ENCODE measurements at places on chromosomes 7 and 10.

DNA sequence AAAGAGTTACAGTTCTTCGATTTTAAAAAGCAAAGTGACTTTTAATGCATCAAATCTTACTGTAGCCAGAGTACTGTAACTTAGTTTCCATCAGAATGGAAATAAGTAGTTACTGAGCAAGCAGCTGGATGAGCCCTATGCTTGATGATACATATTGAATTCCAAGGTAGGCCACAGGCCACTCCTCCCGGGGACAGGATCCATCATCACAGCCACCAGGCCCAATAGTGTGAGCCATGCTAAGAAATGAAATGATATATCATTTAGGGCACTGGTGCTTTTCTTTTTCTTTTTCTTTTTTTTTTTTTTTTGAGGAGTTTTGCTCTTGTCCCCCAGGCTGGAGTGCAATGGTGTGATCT, 42.9 kb upstream of the TOMM7 start:
- DNase-seq, result no peak

DNA sequence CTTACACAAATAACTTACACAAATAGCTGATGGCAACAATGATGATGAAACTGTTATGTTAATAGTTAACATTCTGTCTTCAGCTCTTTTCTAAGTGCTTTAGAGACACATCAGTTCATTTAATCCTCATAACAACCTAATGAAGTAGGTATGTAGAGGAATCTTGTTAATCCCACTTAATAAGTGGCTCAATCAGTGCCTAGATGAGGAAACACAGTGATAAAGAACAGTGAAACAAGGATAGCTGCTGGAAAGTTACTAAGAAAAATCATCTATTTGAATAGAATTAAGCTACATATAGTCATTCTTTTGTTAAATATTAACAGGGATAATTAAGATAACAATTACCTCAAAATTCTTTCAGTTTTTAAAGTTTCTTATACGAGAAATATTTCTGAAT, 487.6 kb downstream of the ARL4A start:
- no peak for DNase-seq

- DNase-seq, result no peak
Observed at GRCh38 chr7:97639036-97639435, 92.8 kb upstream of the TAC1 start.

DNA sequence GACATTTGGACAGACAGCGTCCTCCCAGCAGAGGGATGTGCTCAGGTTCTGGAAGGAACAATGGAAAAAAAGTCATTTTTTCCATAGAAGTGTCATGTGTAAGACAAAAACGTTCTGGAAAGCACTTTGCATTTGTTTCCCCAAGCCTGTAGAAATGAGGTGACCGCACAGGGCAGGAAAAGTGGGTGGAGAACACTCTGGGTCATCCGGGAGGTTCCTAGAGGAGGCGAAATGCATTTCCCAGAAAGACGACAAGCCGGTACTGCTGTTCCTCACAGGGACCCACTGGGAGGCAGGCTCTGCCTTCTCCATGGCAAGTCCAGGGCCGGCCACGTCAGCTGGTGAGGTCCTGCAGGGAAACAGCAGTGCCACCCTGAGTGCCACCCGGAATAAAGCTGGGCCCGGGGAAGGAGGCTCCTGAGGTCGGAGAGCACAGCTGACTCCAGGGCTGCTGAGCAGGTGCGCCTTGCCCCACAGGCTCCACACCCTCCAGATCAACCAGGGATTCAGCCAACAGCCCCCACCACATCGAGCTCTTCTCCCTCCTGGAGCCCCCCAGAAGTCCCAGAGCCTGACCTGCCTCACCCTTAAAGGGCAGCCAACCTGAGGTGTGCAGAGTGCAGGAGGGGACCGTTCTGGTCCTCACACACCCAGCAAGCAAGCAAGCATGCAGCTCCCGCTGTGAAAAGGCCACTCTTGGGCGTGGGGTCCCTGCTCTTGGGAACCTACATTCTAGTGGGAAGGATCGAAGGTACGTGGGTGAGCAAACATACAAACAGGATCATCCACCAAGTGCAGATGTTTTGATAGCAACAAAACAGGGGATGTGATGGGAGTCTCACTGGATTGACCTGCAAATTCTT, 28.8 kb upstream of the INPP5A start:
- no peak for DNase-seq

DNA sequence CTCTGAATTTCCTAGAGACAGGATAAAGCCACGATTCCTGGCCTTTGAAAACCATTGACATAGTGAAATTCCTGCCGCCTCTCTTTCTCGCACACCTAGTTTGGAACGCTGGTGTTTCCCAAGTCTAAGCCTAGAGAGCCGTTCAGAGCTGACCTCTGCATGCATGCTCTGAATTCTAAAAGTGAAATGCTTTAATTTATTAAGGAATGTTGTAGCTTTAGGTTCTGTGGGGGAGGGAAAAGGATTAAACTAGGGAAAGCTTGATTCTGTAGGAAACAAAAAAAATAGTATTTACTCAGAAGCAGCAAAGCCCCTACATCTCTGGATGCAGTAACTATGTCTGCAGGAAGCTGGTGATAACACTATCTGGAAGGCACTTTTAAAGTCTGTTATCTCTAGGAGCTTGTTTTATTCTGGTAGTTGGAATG, 27.3 kb downstream of the PFKP start:
- no peak for DNase-seq

DNA sequence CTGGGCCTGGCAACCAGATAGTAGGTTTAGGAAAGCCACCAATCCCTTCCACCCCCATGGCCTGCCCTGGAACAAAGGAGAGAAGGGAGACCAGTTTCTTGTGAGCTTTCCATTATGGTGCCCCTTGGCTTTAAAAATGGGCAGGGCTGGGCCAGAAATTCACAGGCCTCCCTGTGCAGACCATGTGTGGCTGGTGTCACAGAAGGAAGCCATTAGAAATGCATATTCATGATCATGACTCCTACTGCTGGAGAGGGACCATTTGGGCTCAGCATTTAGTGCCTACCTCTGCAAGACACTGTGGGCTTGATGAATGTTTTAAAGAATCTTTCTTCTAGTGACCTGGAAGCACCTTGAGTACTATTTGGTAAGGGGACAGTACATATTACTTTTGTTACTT, 108.3 kb downstream of the HECW1 start:
- no peak for DNase-seq

GRCh38 chr10:93565446-93565845, 1.0 kb upstream of the FFAR4 start:
- no peak for DNase-seq

GRCh38 chr10:70051848-70052247, 798 bp upstream of the MACROH2A2 start:
- DNase-seq, result no peak

DNA sequence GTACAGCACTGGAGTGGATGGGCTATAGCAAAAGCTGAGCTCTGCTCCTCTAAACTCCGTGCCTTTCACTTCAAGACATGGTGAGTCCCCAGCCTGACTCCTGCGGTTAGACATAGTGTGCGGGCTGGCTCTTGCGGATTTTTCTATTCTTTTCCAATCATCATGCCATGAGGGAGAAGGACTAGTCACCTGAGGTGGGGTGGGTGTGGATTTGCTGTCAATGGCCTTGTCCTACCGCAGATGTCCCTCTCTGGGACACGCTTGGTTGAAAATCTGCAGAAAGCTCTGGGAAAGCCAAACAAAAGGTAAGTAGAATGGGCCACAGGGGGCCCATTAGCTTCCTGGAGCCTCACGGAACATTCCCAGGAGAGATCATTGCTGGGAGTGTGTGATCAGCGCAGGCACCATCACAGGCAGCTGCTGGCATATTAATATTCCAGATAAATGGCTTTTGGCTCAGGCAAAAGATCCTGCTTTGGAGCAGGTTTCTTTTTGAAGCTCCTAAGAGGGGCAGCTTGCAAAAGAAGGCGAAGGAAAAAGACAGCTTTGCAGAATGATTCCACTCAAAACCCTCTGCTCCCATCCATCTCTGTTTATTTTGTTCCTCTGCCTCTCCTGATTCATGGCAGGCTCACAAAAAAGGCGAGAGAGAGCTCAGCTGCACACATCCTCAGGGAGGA, 509.0 kb upstream of the ZMIZ1 start:
- no peak for DNase-seq

DNA sequence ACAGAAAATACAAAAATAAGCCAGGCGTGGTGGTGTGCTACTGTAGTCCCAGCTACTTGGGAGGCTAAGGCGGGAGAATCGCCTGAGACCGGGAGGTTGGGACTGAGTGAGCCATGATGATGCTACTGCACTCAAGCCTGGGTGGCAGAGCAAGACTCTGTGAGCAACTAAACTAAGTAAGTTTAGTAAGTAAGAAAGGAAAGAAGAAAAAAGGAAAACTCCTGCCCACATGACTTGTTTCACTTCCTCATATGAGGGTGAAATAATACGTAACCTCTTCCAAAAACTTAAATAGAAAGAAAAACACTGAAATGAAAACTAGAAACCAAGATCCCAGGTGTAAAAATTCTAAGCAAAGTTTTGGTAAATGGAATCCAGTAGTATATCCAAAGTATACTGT, 79.6 kb downstream of the LARP4B start:
- DNase-seq, result no peak

GRCh38 chr10:75099952-75100763, 11.3 kb upstream of the SAMD8 start:
- DNase-seq, result peak; percentile 85

DNA sequence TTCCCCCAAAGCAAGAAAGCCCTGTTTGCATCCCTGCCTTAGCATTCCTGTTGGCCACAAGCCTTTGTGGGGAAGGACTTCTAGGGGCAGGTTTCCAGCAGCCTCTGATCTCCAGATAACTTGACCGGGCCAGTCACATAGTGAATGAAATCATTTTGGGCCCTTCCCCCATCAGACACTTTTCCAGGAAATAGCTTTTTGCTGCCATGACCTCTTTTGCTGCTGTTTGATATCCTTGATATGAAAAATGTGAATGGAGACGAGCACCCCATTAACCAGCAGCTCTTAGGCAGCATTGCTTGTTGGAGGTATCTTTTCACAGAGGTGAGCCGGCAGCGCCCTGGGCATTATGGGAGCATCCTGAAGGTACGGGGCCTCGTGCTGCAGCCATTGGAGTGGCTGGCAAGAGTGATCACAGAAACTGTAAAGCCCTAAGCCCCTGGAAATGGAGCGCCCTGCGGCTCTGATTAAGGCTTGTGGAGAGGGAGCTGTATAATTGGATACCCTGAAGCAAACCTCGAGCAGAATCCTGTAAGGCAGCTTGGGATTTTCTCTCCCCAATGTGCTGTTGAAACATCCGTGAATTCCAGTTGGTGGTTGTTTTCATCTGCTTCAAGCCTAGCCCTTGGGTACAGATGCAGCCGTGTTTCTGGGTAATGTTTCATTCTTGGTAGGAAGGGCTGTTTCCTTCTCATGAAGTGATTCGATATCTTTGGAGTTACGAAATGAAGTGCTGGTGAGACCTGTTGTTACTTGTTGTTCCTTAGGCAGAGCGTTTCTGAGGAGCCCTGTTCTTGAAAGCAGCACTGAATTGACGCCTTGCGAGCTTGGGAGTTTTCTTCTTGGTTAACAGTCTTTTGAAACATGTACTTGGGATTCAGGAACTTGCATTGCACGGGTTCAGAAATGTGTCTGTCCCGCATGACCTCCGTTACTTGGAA, 179.0 kb downstream of the PTEN start:
- DNase-seq, result peak; percentile 43

GRCh38 chr10:70597856-70598815, 4.4 kb downstream of the PRF1 start:
- no peak for DNase-seq

DNA sequence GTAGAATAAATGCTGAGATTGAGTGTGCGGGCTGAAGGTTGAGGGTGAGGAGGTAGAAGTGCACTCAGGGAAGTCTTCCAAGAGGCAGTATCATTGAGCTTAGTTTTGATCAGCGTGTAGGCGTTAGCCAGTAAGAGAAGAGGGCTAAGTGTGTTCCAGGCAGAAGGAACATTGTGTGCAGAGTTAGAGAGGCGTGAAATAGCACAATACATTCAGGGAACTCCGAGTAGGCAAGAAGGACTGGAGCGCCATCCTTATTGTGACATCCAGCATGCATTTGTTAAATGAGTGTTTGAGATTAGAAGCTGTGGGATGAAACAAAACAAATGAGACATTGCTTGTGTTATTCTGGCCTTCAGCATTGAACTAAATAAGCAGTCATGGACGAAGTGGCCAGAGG, 140.9 kb upstream of the MKLN1 start:
- no peak for DNase-seq

DNA sequence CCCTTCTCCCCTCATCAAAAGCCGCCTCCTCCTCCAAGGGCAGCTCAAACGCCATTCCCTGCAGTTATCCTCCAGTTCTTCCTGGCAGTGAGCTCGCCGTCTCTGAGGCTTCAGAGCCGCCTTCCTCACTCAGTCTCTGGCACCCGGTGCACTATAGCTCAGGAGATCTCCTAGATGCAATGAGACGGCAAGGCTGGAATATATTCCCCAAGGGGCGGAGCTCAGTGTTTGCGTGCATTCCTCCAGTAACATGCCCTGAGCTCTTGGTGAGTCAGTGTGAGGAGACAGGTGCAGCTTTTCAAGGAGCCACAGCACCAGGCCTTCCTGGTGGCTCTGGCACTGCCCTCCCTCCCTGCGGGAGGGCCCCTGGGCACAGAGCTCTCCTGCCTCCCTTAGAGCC, 512.6 kb upstream of the FOXK1 start:
- no peak for DNase-seq

DNA sequence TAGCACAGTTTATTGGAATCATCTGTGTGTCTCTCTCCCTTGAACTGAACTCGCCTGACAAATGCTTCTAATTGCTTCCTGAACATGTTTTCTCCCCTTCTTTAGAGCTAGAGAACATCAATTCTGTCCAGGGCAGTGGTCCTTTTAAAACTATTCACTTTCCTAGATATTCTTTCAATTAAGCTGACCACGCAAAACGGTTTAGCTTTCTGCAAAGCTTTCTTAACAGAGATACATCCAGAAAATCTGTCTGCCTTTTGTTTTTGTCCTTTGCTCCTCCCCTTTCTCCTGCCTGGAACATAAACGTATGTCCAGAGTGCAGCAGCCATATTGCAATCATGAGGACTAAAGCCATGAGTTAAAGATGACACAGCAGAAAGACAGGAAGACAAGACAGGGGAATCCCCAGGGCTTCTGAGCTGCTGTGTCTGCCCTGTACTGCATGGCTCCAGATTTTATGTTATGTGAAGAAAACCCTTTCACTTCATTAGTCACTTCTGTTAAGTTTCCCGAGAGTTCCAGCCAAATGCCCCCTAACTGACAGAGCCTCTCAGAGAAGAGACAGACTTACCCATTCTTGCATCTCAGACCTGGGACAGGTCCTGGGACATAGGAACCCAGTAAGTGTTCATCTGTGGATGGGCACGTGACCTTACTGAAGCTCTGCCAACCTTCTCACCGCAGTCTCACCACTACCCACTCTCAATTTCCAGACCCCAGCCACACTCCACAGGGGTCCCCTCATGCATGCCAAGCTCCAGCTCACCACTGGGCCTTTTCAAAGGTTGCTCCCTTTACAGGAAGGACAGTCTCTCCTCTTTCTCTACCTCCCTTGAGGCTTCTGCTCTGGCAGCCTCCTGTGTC, 35.0 kb upstream of the CPXM2 start:
- DNase-seq, result no peak
